Activated T-helper 9 cell treated with anti-CD3 and anti-CD28 coated beads, Interleukin-2, amount 50 U/mL, for 16 hours (primary cell): ENCODE measurements at places on chromosomes 2 and 18.

DNA sequence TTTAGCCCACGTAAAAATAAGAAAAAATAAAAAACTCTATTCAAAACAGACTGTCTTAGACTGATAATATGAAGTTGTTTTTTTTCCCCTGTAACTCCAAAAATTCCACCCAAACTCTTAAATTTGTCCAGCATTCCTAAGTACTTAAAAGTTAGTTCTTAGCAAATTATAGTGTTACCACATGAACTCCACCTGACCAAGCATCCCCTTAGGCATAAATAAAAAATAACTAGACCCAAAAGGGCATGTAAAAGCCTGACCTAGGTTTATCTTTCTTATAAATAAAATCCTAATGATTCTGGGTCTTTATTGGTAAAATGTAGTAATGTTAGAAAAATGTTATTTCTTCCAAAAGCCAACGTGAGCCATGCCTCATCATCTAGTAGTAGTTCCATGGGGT, 54.3 kb downstream of the TTC21B start:
- no peak for DNase-seq

- DNase-seq, result no peak
Observed at GRCh38 chr2:161241894-161242293, 66.3 kb upstream of the PSMD14 start.

GRCh38 chr2:196823750-196824522, 14.8 kb upstream of the C2orf66 start:
- no peak for DNase-seq

DNA sequence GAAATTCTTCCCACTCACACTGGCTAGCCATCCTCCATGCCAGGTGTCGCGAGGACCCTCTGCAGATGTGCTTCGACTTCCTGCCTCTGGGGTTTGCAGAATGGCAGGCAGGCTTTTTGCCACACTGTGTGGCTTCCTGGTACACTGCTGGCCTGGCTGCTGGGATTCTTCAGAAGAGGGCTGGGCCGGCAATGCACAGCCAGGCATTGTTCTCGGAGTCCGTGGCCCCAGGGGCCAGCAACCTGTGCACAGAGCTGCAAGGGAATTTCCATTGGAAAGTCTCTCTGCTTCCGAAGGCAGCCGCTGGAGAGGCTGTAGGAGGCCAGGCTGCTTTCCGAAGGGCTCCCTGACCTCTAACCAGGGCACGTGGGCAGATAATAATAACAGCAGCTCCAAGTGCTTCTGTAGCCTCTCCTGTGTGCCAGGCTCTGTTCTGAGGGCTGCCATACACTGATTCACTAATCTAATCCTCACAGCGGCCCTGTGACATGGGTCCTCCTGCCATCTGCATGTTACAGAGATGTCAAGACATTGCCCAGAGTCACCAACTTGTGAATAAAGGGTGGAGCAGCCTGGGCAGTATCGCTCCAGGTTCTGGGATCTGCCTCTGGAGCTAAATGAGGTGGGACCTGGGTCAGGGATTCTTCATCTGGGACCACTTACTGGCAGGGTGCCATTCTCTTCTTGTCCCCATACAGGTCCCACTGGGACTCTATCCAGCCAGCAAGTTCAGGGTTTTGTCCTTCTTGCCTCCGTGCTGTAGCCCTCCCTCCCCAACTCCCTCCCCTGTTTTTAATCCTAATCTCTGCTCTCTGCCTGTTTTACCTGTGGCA, 5.0 kb downstream of the LDLRAD4 start:
- no peak for DNase-seq

DNA sequence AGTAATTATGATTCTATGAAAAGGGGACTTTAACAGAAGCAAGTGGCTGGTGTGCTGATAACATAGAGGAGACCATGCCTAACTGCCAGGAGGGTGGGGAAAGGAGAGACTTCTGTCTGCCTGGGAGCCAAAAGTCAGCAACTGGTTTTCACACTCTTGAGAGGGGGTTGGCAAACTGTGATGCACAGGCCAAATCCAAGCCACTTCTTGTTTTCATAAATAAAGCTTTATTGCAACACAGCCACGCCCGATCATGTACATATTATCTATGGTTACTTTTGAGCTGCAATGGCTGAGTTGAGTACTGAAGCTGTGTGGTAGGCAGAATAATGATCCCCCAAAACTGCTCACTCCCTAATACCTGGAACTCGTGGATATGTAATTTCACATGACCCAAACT, 208.4 kb downstream of the LNPK start:
- DNase-seq, result no peak

- DNase-seq, result no peak
Observed at GRCh38 chr18:25326361-25326952, 25.5 kb downstream of the ZNF521 start.

GRCh38 chr2:162126527-162126926, 25.5 kb downstream of the GCG start:
- no peak for DNase-seq

- DNase-seq, result no peak
Observed at GRCh38 chr18:9898792-9899549, 13.2 kb downstream of the TXNDC2 start.

DNA sequence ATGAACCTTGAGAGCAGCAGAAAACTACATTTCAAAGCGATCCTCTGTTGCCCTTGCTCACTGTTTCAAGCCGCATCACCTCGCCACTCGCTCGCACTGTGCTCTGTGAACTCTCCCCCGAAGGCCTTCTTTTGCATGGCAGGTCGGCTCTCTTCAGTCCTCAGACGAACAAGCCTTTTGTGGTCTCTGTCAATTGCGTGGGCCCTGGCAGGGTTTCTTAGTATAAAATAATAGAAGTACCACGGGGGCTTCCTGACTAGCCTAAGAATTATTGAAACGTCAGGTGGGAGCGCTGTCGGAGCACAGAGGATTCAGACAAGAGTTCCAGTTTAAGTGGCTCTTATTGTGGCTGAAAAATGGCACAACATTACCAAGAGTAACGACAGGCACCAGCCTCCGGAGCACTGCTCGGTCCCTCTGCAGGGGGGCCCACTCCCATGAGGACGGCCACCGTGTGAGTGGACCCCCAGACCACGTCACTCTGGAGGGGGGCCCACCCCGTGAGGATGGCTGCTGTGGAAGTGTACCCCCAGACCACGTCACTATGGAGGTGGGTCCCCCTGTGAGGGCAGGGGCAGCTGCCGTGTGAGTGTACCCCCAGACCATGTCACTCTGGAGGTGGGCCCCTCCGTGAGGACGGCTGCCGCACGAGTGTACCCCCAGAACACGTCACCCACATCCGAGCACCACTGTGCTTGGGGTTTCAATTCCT, 237.7 kb downstream of the HDAC4 start:
- DNase-seq, result no peak

GRCh38 chr2:110842048-110842447, 109.7 kb downstream of the ACOXL start:
- no peak for DNase-seq

DNA sequence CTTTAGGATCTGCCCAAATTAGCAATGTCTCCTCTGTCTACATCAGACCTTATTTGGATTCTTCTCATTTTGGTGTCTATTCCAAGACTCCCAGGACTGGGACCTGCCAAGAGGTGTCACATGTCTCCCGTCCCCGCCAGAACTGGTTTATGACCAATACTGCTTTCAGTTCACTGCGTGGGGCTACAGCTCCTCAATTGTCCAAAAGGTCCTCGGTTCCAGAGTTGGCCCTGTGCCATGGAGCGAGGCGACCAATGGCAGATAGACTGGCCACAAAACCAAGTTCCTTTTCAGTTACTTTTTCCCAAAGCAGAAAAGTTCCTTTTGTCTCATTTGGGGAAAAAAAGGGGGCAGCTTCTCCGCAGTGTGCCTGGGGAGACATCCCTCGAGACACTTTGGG, 144.1 kb upstream of the ZNF236 start:
- no peak for DNase-seq

- no peak for DNase-seq
Observed at GRCh38 chr2:121505005-121505404, 25.7 kb upstream of the RNU4ATAC start.

GRCh38 chr2:61714210-61714609, 139.7 kb downstream of the FAM161A start:
- no peak for DNase-seq

DNA sequence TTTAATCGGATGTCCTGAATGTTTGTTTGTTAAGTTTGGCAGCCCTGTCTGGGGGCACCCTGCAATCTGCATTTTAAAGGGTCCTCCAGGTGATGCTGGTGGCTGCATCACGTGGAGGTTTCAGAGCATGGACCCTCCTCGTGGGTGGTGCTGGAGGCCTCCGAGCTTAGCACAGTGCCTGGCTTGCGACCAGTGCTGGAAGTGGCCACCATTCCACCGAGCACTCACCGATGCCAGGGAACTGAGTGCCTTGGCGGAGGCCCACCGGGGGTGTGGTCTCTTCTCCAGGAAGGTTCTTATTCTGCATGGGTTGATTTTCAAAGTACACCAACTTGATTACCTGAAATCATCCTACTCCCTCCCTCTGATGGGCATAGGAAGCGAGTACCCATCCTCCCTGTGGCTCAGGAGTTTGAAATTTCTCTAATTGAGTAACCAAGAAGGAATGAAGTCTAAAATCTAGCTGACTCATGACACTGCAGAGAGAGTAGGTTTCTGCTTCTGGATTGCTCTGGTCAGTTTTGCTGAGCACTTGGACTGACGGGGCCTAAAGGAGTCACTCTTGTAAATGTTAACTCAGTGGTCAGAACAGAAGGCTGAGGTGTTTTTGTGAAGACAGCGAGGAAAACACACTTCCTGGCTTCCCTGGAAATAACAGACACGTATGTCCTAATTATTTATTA, 58.1 kb upstream of the SLC66A3 start:
- no peak for DNase-seq

DNA sequence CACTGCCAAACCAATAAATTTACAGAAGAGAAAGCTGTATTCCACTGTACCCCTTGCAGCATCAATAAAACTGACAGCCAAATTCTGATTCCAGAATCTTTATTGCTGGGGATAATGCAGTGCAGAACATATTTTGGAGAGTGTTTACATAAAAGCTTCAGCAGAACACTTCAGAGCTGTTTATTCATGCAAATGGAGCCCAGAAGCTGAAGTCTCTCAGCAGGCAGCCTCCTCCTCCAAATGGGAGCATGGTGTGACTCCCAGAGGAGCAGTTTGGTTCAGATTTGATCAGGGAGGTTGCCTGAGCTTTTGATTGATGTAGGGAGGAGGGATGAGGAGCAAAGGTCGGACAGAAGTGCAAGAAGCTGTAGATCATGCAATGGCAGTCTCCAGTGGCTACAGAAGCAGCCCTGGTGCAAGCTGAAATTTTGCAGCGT, 22.4 kb downstream of the LHCGR start:
- no peak for DNase-seq

- no peak for DNase-seq
Observed at GRCh38 chr2:54290356-54291025, 34.5 kb upstream of the TSPYL6 start.

DNA sequence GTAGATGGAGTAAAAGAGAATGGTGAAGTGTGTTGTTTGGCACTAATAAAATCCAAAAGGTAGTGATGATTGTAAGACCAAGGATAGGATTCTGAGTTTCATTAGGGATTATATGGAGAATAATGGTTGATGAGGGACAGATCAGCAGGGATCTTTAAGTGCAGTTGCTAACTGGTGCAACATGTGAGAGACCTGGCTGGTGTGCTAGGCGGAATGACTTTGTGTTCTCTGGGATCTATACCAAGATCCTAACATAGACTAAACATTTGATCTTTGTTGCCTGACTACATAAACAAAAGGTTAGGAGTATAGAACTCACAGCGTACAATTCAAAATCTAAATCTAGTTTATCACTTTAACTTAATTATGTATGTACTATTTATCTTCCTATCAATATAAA, 135.4 kb downstream of the PTRHD1 start:
- DNase-seq, result no peak

GRCh38 chr2:101946372-101947039, 45.3 kb upstream of the IL1R2 start:
- no peak for DNase-seq

GRCh38 chr18:5237083-5237722, 40.1 kb upstream of the AKAIN1 start:
- no peak for DNase-seq

- no peak for DNase-seq
Observed at GRCh38 chr2:187529977-187530721, 24.1 kb downstream of the TFPI start.

- no peak for DNase-seq
Observed at GRCh38 chr2:153196378-153197058, 282.0 kb downstream of the RPRM start.

- no peak for DNase-seq
Observed at GRCh38 chr18:5759194-5759593, 136.1 kb downstream of the TMEM200C start.

GRCh38 chr2:59066787-59067399, 825.8 kb upstream of the FANCL start:
- DNase-seq, result no peak
